ENCODE measurements at places on chromosomes 13 and 19.

DNA sequence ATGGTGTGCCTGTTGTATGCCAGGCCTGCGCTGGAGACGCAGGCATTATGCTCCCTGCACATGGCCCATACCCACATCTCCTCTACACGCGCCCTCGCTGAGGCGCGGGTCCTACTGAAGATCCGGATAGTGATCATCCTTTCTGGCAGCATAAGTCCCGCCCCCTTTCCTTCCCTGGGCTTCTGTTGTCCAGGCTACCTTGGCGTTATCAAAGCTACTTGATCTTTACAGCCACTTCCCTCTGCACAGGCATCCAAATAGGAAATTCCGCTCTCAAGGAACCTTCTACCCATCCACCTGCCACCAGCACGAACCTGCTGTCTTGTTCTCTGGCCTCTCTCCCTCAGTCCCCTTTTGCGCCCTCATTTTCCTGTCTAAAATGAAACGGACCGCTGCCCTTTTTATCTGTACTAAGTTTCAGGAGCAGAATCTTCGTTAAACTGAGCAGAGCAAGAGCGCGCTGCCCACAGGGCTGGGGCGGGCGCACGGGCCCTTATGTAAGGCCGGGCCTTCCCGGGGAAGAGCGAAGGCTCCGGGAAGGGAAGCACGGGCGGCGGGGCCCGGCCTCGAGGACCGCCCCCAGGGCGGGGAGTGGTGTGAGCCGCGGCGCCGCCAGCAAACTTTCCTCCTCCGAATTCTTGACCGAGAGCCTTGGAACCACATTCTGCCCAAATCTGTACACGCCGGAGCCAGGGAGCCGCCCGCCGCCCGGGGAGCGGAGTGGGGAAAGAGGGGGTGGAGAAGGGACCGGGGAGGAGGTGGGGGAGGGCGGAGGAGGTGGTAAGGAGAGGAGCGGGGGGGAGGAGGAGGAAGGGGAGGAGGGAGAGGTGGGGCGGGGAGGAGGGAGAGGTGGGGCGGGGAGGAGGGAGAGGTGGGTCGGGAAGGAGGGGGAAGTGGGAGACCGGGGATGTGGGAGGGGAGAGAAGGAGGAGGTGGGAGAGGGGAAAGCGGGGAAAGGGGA lies 920 bp upstream of the UBE2L5 start:
- DNase-seq, result peak; percentile 74

GRCh38 chr19:46885411-46885810 lies 24.6 kb downstream of the ARHGAP35 start:
- DNase-seq, result no peak

DNA sequence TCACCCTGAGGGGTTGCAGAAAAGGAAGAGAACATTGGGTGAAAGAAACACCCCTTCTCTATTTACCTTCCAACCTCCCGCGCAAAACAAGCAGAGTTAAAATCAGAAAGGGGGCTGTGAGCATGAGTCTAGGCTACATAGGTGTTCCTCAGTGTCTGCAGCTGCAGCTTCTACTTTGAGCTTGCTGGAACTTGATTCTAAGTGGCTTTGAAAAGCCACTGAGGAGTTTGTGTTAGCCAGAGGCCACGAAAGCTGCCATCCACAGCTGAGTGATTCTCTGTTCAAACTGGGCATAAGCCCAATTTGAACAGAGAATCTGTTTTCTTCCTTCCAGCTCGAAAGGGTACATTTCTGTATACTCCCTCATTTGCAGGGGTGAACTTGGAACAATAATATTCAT lies 343.9 kb downstream of the PCDH9 start:
- no peak for DNase-seq

DNA sequence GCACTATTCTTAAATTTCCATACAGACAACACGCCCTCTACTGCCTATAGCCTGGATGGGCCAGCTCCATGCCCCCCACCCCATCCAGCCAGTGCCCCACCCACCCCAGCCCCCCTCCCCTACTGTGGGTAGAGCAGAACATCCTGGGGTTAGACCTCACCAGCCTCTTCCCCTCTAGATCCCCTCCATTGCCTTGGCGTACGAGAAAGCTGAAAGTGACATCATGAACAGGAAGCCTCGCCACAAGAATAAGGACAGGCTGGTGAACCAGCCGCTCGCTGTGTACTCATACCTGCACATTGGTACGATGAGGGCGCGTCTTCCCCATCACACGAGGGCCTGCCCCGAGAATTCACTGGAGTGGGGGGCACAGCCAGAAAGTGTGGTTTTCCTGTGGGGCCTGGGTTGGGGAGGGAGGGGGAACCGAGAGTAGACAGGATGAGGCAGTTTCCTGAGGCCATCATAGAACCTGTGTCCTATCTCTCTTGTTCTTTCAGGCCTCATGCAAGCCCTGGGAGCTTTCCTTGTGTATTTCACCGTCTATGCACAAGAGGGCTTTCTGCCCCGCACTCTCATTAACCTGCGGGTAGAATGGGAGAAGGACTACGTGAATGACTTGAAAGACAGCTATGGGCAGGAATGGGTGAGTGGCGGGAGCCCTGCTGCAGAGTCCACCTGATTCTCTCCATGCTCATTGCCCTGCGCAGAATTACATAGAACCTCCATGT lies 29.1 kb downstream of the ATP12A start:
- DNase-seq, result no peak

DNA sequence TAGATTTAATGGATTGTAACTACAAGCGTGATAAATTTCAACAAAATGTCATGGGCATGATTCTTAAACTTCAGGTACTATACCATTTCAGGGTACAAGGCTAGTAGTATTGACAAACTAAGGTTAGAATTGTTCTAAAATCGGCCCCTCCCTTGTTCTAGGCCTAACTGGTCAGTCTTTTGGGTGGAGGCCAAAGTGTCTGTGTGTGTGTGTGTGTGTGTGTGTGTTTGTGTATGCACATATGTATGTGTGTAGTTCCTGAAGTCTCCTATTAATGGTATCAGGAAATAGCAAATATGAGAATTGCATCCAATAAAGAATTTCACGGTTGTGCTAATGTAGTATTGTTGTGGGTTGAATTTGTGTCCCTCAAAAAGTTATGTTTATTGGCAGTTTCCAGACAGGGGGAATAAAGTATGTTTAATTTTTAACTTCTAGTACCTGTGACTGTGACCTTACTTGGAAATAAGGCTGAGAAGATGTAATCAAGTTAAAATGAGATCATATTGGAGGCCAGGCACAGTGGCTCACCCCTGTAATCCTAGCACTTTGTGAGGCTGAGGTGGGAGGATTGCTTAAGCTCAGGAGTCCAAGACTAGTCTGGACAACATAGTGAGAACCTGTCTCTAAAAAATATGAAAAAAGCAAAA lies 119.2 kb downstream of the KLF5 start:
- no peak for DNase-seq

GRCh38 chr19:1250437-1251260 lies 2.3 kb downstream of the MIDN start:
- DNase-seq, result peak; percentile 90

DNA sequence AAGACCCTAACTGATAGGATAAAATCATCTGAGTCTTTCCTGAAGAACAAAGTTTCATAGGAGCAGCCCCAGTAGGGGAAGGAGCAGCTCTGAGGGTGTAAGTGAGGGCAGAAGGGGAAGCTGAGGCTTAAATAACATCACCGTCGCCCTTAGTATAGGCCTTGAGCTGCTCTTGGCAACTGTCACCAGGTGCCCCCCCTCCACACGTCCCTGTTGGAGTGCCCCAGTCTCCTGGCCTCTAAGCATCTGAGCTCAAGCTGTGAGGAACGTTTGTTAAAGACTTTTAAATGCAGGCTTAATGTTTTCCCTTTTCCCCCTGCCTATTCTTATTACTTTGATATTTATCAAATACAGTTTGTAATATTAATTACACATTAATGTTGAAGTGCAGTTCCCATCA lies 170.6 kb downstream of the ZIC5 start:
- no peak for DNase-seq

GRCh38 chr19:42111384-42111783 lies 20.9 kb downstream of the POU2F2 start:
- no peak for DNase-seq

DNA sequence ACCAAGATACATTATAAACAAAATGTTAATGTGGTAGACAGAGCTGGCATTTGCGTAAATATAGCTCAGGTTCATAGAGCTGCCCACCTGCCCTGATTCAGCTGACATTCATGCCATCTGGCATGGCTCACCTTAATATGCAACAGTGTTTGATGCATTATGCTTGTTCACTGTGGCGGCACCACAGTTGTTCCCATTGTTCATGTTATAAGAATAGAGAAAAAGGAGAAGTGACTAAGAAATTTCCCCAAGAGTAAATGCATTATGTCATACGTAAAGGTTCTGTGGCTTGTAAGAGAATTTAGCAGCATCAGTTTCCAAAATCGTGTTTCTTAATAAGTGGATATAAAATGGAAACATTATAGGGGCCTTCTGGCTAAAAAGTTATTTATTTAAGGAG lies 4.5 kb downstream of the CCNA1 start:
- no peak for DNase-seq
